Stimulated activated CD4-positive, alpha-beta T cell treated with anti-CD3 and anti-CD28 coated beads, Interleukin-12 subunit alpha, Interleukin-12 subunit beta, amount 100 ng/mL, for 48 hours (primary cell): ENCODE measurements at places on chromosomes 11 and 22.

DNA sequence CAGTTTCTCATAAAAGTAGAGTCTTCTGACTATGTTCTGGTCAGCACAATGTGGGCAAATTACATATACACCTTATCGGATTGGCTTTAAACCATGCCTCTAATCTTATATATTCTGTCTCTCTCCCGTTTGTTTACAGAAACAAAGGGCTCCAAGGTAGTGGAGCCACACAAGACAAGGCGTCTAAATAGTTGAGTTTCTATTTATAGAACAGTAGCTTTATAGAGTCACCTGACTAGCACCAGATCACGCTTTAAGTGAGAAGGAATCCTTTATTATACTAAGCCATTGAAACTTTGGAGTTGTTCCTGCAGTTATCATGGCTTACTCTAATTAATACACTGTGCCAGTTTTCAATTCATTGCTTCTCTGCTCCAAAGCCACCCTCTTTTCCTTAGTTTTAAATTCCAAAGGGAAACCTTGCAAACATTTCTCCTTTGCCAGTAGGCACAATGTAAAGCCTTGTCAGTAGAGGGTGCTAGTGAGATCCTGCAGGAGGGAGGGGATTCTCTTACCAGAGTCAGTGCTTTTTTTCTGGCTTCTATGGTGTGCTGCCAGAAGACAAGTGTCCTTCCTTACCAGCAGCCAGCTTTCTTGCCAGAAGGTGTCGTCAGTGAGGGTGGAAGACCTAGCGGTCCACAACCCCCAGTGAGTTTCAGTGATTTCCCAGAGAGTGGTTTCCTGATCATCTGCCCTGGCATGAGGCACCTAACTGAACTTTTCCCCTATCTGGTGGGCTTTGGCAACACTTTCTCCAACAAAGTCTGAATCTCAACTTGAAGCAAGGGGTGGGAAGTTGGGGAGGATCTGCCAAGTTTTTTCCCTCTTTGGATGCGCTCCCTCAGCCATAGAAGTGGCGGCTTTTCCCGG is 71.7 kb downstream of the RAB38 start:
- peak; percentile 33 for DNase-seq

GRCh38 chr22:44764373-44764772 is 12.0 kb downstream of the ARHGAP8 start:
- no peak for DNase-seq

GRCh38 chr22:44704159-44705021 is 2.4 kb downstream of the PRR5 start:
- no peak for DNase-seq

GRCh38 chr11:32659672-32660071 is 76.0 kb downstream of the EIF3M start:
- no peak for DNase-seq

DNA sequence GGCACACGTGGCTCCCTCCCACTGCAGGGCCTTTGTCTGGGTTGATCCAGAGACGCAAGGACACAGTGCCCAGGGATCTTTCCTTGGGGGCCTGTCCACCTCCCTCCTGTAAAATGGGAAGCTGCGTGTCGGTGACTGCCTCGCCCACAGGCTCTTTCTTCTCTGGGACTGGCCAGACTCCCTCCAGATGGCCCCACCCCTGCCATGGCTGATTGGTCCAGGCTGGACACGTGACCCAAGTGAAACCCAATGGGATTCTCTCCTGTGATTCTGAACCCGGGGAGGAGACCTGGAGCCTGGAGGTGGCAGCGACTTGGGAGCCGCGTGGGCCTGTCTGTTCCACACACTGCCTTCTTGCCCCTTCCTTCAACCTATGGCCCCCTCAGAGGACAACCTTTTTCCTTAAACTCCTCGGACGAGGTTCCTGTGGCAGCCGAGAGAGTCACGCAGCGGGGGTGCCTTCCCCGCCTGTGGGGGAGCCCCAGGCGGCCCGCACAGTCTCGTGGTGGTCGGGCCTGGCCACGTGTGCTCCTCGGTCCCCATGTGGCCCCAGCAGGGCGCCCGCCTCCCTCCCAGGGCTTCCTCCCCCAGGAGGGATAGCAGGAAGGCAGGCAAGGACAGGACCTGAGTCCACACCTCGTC is 12.4 kb upstream of the MPPED1 start:
- no peak for DNase-seq

GRCh38 chr11:22456993-22457762 is 119.0 kb downstream of the SLC17A6 start:
- no peak for DNase-seq

DNA sequence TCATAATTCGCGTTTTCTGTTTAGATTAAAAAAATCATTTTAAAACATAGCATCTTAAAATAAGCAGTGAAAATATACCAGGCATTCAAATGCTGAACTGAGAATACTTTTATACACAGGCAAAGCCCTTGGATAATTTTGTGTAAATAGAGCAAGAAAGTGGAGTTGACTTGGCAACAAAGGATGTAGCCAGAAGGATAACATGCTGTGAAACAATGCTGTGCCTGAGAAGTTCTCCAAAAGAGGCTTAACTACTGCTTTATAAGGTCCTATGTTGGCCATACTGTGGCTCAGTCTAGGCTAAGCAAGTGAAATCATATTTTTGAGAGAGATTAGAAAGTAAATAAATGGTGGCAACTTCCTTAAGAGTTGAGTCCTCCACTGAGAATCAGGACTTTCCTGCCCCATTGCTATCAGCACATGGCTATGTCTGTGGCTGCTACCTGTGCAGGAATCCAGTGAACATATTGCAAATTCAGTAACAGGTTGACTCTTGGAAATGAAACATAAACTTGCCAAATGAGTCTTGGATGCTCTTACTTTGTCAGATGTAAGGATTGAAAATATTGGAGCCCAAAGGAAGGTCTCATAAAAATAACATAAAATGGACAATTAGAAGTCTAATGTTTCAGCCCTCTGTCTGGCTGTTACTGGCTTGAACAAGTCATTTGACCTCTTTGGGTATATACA is 448.9 kb downstream of the LRRC4C start:
- no peak for DNase-seq

DNA sequence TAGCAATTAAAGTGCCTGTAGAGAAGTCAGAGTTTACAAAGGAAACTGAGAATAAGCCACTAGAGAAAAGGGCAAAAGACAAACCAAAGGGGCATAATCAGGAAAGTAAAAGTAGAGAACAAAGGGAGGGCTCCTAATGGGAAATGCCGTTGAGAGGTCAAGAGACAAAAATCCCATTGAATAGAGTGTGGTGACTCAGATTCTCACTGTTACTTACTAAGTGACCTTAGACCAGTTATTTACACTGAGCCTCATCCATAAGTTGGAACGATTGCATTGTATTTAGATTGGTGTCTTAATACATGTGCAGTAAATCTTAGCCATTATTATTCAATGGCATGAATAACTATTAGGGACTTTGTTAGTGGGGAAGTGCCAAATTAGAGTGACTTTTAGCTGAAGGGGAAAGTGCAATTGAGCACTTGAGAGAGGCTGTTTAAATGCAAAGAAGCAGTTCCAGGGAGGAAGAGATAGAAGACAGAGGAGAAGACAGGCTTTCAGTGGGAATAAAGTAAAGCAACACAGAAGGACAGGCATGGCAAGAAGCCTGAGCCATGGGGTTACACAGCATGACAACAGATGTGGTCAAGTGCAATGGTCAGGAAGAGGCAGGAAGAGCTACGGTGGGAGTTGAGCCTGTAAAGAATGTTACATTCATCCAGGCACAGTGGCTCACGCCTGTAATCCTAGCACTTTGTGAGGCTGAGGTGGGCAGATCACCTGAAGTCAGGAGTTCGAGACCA is 82.6 kb downstream of the UBASH3B start:
- no peak for DNase-seq

- peak; percentile 38 for DNase-seq
Observed at GRCh38 chr11:35040221-35040942, 98.6 kb upstream of the CD44 start.

GRCh38 chr11:783581-784015 is 6.3 kb downstream of the CEND1 start:
- no peak for DNase-seq

DNA sequence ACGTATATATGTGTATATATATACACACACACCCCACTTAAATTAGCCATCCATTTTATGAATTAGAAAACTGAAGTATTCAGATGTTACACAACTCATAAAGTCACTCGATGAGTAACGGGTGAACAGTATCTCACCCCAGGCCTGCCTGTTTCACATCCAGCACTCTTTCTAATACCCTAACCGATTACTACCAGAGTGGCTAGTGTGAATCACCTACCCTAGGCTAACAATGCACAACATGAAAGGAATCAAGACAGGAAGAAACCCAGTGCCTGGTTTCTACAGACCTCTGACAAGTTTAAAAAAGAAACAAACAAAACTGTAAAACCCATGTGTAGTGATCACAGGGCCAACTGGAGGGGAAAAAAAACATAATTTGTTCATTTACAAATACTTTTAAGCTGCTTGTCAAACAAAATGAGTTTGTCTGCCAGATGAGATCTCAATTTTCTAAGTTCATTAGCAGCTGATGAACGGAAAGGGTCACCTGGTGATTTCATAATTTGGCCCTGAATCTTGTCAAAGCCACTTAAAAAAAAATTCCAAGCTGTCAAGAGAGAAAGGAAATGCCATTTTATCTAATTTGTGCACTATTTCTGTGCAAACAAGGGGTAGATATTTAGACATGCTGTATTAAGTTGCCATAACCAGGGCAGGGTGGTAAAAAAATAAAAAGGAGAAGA is 134.8 kb downstream of the LARGE1 start:
- DNase-seq = no peak

DNA sequence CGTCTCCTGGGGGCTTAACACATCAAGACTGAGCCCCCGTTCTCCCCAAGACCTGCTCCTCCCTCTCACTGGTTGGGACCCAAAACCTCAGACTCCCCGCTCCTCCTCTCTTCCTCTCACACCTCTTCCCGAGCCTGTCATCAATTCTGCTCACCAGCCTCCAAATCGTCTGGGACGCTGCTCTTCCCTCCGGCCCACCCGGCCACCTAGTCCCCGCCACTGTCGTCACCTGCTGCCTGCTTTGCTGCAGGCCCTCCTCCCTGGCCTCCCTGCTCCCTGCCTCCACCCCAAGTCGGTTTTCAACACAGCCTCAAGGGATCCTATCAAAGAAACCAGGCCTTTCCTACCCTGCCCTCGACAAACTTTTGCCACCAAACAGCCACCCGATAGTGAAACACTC is 3.1 kb downstream of the MFNG start:
- DNase-seq = no peak

GRCh38 chr11:27216270-27217149 is 146.5 kb downstream of the CCDC34 start:
- DNase-seq = no peak

GRCh38 chr11:119964136-119965025 is 173.5 kb downstream of the TRIM29 start:
- DNase-seq = no peak

GRCh38 chr11:118373871-118374270 is 14.5 kb downstream of the UBE4A start:
- no peak for DNase-seq

GRCh38 chr11:57251491-57252104 is 14.5 kb upstream of the APLNR start:
- no peak for DNase-seq
